Suprapubic skin (tissue), 4 donors: ENCODE measurements at places on chromosomes 2 and 18.

DNA sequence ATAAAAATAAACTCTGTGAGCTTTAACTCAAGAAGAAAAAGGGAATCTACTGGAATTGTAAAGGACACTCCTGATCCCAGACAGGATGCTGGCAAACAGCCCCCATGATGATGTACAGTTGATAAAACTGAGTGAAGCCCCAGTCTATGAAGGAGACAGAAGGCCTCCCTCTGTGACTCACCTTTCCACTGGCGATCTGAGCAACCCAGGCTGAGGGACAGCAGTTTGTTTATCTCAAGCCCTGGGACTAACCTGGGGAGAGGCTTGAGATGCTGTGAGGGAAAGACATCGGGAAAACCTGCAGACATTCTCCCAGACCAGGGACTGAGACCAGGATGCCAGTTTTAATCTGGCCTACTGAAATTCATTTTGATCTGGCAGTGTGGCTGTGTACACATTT, 104.5 kb upstream of the CDH2 start:
- DNase-seq, result no peak

- no peak for DNase-seq
These were observed 195.5 kb downstream of the L3MBTL4 start for GRCh38 chr18:6219116-6219717.

GRCh38 chr18:63142594-63143225, 176.9 kb downstream of the BCL2 start:
- no peak for DNase-seq

DNA sequence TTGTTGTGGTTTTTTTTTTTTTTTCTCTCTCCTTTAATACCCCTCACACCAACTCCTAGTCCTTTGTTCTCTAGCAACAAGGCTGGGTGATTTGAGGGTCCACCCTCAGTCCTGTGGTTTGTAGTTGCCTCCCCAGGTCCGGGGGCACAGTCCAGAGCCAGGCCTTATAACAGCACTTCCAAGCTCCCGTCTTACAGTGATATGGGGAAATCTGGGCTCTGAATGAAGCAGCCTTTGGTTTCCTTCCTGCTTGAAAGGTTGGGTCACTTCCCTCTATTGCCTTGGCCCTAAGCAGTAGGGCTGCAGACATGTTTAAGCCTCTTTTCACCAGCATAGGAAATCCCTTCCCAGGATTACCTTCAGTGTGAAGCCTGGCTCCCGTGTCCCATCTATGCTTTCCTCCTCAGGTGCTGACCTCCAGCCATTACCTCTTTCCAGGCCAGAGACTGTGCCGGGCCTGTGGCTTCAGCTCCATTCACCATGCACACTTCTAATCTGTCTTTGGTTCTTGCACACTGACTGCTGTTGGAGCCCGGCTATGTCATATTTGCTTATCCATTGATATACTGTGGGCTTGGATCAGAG, 21.2 kb upstream of the NTSR2 start:
- no peak for DNase-seq

- peak; percentile 87 for DNase-seq
These were observed 2.4 kb downstream of the EPAS1 start for GRCh38 chr2:46299365-46300263.

- no peak for DNase-seq
These were observed 465 bp downstream of the SEPTIN10 start for GRCh38 chr2:109613081-109613921.

GRCh38 chr18:46464926-46465655, 191.9 kb downstream of the LOXHD1 start:
- DNase-seq, result peak; percentile 15

DNA sequence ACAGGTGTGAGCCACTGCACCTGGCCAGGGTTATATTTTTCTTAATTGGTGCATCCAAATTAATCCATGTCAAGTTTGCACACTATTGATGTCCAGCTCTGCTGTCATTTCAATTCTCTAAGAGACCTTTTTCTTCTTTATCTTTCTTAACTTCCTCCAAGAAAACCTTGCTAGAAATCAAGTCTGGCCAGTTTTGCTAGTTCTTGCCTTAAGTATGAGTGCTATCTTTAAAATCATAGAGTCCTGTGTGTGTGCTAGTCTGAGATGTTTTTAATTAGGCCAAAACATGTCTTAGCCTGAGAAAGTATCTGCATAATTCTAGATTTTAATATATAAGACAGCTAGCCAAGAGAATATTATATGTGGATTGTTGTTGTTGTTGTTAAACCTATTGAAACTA, 56.2 kb upstream of the SLC39A10 start:
- no peak for DNase-seq
